ENCODE measurements at places on chromosomes 5 and 9.

- no peak for DNase-seq
These were observed 111.3 kb downstream of the PDZD2 start for GRCh38 chr5:31750215-31750614.

DNA sequence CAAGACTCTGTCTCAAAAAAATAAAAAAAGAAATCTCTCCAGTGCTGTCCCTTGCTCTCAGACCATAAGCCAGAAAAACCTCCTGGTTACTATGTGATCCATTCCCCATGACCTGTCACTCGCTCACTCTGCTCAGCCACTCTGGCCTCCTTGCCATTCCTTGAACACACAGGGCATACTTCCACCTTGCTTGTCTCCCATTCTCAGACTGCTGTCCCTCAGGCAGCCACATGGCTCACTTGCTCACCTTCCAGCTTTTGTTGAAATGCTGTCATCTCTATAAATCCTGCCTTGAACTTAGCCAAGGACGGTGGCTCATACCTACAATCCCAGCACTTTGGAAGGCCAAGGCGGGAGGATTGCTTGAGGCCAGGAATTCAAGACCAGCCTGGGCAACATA, 82.9 kb downstream of the UGCG start:
- DNase-seq, result no peak

- no peak for DNase-seq
These were observed 527.3 kb downstream of the MTRR start for GRCh38 chr5:8396246-8396645.

DNA sequence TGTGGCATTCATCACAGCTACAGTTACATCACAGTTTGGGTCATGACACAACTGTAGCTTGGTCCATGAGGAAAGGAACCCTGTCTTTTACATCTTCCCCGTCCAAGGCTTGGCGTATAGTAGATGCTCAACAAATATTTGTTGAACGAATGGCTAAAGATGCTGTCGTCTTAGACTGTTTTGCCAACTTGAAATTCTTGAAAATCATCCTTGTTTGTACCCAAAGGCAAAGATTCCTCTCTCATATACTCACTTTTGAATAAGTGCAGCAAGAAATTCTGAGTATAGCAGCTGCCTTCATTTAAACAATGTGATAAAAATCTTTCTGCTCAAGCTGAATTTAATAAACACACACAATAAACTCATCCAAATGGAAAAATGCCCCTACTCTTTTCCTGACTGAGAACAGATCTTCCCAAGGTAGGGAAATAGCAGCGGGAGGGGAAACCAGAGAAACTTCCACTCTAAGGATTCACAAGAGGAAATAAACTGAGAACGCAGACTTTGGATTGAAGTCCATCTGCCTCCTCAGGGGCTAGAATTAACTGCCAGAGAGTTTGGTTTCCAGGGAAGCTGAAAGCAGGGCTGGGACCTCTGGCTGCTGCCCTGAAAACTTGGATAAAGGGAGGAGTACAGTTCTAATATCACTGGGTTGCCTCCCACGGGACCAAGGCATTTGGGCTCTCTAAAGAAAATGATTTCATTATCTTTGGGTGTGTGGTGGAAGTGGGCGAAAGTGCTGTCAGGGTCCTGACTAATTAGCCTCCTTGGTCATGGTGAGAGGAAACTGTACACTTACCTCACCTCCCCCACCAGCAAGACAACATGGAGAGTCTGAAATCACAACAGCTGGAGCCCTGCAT, 99.1 kb downstream of the DPYSL3 start:
- DNase-seq, result peak; percentile 20

DNA sequence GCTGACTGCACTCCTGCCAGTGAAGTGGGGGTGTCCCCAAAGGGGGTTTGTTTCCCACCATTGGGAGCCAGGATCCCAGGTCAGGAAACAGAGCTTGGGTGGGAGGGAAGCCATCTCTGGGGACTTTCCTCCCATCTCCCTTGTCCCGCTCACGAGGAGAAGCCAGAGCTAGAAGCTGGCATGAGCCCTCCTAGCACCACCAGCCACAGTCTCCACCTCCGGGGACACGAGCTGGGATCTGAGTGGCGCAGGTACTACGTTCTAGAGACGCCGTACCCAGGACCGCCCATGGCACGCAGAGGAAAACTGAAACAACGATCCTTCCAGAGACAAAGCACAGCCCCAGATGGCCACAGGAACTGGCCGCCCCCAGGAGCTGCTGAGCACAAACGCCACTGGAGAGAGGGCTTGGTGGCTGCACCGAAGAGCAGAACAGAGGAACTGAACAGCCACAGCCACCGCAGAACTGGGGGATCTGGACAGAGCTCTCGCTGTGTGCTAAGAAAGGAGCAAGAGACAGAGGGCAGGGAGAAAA, 29.8 kb downstream of the ADAMTS2 start:
- DNase-seq, result no peak

DNA sequence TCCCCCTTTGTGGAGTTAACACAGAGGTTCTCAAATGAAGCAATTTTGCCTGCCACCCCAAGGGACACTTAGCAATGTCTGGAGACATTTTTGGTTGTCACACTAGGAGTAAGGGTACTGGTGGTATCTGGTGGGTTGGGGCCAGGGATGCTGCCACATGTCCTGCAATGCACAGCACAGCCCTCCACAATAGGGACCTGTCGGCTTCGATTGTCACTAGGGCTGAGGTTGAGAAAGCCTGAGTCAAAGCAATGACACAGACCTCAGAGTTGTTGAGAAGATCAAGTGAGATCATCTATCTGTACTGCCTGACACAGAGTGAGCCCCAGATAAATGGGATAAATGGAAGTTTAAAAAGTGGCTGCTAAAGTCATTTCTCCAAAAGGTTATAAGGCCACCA, 249.2 kb upstream of the KLF4 start:
- DNase-seq, result no peak

- no peak for DNase-seq
These were observed 535.9 kb downstream of the DNAH5 start for GRCh38 chr5:13408616-13409015.

GRCh38 chr5:74482523-74482922, 158.0 kb downstream of the ENC1 start:
- no peak for DNase-seq

DNA sequence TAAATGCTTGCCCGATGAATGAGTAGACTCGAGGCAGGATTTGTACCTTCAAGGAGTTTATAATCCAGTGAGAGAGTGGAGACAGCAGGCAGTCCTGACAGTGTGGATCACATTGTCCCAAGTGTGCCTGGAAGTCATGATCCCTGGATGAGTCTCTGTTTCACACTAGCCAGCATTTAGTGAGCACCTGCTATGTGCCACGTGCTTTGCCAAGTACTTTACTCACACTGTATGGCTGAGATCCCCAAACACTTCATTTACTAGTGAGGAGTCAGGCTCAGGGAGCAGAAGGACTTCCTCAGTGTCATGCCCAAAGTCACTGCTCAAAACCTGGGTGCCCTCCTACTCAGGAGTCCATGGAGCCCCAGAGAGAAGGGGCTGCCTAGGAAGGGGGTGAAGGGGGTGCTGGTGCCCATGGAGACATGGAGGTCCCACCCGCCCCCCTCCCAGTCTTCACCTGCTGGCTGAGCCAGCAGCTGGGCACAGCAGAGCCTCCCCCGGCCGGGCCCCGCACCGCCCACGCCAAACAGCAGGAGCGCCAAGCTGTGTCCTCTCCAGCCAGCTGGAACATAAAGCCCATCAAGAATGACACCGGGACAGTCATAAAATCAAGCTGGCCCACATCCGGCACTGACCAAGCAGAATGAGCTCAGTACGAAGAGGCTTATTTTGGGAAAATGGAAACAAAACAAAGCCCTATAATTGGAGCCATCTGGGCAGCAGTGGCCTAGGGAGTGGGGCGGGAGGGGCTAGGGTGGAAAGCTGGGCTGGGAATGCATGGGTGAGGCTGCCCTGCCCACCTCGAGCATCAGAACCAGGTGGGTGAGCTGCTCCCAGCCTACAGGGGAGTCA, 10.6 kb downstream of the LAMC3 start:
- peak; percentile 81 for DNase-seq

DNA sequence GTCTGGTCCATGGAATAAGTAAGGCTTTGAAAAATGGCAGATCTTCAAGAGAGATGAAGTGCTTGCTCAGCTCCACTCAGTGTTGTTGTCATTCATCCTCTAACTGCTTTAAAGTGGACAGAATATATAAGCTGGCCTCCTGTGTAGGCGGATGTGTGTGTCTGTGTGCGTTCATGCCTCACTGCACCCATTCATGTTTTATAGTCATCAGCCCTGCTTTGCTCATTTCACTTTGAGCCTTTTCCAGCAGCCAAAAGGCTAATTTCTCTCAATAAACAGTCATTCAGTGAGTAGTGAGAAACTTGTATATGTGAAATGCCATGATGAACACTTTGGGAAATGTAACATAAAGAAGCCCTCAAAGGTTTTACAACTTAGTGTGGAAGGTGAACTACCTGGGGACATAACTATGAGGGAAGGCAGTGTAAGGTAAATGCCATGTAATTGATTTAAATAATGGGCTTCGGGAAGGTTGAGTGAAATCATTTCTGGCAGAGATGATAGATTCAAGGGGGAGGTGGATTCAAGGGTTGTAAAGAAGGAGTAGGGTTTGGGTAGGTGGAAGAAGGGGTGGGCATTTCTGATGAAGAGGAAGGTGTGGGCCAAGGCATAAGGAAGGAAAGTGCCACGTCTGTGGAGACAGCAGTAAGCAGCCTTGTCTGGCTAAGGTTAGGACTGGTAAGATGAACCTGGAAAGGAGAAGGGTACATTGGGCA, 15.7 kb downstream of the TTC23L start:
- no peak for DNase-seq

- DNase-seq, result no peak
These were observed 259.7 kb downstream of the MED10 start for GRCh38 chr5:6118691-6119090.

- no peak for DNase-seq
These were observed 39.2 kb downstream of the IRF1 start for GRCh38 chr5:132451387-132451786.

GRCh38 chr5:41770799-41771198, 99.4 kb downstream of the OXCT1 start:
- no peak for DNase-seq

DNA sequence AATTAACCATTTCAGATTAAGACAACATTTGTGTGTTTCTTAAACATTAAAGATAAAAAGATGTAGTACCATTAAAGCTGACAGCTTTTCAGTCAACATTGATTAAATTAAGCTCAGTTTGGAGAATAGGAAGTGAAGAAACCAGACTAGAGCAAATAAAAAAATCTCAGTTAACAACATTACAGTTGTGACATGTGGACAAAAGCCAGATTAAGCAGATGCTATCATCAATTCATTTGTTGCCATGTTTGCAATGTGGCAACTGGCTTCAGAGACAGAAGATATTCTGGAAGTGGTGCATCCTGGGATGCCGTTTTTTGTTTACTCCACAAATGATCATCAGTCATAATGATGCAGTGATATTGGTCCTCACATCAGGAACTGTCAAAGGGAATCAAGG, 70.3 kb upstream of the CNTLN start:
- no peak for DNase-seq

DNA sequence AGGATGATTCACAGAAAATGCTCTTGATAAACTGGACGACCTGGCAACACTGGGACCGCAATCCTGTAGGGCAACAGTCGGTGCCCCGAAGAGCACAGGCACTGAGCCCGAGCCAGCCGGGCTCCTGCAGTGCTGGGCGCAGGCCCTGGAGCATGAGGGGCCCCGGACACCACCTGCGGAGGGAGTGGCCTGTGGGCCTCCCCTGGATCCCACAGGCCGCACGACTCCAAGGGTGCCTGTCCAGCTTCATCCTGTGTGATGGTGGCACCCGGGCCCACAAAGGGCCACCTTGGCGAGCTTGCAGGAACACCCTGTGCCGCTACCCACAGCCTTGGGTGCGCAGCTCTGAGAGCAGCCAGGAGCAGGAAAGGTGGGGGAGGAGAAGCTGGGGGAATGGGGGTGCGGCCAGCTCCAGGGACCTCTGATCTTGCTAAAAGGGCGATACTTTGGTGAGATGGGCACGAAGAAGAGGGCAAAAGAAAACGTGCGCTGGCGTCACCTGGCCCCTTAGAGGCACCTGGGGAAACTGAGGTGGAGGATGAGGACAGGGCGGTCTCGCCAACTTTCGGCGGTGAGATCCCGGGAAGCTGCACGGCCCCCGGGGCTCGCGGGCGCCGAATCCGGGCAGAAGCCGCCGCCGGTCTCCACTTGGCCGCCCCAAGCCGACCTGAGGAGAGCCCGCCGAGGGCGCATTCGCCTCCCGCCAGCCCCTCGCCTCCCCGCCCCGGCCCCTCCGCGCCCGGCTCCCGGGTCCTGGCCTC, 722 bp downstream of the TBC1D9B start:
- DNase-seq, result no peak

DNA sequence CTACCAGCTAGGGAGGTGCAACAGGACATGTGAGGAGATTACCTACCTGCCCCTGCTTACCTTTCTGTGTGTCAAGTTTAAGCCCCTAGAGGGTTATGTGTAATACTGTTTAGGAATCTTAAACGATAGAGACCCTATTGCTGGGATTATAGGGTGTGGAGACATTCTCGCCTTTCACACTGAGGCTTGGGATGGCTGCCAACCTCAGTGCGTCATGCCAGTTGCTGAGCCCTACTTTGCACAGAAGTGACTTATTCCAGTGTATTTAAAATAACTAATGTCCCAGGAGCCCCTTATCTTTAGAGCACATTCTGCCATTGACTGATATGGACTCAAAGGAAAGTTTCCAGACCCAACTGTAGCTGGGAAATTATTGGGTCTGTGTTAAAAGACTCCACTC, 76.6 kb upstream of the XPA start:
- DNase-seq, result no peak

- DNase-seq, result no peak
These were observed 915 bp downstream of the HSDL2 start for GRCh38 chr9:112380825-112381221.
